ENCODE measurements at places on chromosomes 2 and 18.

DNA sequence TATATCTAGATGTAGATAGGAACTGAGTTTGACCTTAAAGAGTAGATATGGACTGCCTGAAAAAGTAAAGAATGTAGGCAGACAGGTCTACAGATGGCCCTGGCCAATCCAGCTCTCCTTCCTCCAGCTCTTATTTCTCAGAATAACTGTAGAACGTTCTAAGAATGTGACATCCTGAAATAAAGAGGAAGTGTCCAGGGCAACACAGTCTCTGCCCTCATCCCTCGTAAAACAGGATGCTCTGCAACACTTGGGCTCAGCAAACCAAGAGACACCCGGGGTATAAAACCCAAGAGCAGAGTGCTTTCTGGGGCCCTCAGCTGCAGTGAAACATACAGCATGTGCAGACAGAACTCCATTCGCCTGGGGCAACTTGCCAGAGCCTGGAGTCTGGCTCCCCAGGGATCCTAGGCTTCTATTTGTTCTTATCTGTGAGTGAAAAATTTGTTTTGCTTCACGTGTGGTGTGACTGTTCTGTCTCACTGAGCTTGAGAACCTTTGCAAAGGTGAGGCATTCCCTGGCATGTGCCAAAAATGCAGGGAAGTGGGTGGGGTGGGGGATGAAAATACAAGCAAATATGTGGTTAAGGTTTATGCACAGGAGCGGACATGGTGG is 401.0 kb downstream of the SETBP1 start:
- no peak for DNase-seq

GRCh38 chr2:60796573-60797509 is 40.8 kb downstream of the PAPOLG start:
- DNase-seq: no peak

GRCh38 chr2:174753038-174753633 is 11.1 kb downstream of the CHRNA1 start:
- no peak for DNase-seq

DNA sequence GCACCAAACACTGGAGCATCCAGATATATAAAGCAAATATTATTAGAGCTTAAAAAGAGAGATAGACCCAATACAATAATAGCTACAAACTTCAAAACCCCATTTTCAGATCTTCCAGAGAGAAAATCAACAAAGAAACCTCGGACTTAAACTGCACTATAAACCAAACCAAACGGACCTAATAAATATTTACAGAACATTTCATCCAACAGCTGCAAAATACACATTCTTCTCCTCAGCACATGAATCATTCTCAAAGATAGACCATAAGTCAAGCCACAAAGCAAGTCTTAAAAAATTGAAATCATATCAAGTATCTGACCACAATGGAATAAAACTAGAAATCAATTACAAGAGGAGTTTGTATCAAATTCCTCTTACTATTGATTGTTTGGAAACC is 140.2 kb upstream of the OTOS start:
- DNase-seq: no peak

- no peak for DNase-seq
Observed at GRCh38 chr2:201942531-201942930, 91.1 kb upstream of the FZD7 start.

- DNase-seq: no peak
Observed at GRCh38 chr2:43332653-43333052, 106.2 kb upstream of the ZFP36L2 start.

GRCh38 chr2:68789603-68790002 is 55.0 kb downstream of the ARHGAP25 start:
- DNase-seq: no peak

DNA sequence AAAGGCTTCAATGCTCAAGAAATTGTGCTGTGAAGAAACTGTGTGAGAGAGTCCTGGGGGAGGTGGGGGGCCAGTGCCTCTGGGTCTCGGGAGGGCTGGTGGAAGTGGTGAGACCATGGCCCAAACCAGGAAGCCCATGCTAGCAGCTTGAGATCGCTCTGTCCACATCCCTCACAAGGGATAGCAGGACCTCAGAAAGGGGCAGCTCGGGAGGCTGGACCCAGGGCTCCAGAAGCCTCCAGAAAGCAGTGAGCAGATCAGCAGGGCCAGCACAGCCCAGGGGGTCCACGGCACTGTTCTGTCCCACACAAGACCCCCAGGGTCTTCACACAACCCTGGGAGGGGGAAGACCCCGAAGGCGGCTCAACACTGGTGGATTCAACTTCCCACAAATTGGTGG is 24.1 kb downstream of the ST8SIA5 start:
- no peak for DNase-seq

GRCh38 chr2:148875387-148876051 is 492 bp downstream of the KIF5C start:
- DNase-seq: no peak

DNA sequence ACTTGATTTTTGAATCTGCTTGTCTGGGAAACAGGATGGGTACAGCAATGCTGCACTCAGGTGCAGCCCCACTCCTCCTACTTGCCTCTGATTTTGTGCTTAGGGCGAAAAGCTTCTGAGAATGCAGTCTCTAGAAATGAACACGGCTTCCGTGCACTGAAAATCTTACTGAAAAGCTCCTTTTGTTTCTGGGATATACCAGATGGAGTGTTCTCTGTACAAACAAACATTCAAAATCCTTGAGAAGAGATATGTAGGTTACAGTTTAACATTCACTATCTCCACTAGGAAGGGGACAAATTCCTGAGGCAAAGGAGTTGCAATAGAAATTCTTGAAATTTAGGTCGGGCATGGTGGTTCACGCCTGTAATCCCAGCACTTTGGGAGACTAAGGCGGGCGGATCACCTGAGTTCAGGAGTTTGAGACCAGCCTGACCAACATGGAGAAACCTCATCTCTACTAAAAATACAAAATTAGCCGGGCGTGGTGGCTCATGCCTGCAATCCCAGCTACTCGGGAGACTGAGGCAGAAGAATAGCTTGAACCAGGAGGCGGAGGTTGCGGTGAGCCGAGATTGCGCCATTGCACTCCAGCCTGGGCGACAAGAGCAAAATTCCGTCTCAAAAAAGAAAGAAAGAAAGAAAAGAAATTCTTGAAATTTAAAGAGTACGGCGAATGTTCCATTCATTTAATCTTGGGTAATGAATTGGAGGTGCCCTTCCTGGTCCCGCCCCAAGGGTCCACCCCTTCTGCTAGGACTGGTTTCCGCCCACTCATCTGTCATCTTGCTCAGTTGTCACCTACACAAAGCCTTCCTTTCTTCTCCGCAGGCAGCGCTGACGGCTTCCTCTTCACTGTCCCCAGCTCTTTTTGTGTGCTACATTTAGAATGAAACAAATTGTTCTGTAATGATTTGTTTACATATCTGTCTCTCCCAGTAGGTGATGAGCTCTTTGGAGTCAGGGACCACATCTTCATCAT is 92.4 kb downstream of the SOCS6 start:
- no peak for DNase-seq

DNA sequence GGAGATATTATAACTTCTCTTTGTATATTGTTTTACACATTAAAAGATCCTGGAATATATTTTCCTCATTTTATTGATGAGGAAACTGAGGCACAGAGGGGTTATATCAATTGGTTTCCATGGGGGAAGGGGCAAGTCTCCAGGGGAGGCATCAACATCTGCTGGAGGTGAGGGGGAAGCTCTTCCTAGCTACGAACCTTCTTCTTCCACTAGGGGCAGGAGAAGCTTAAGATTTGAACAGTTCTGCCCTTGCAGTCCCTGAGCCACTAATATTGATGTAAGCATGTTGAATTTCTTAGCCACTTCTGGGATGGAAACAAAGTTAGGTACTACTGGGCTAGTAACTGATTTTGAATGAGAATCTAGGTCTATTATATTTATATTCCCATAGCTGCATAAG is 140.1 kb upstream of the AQP4 start:
- no peak for DNase-seq

DNA sequence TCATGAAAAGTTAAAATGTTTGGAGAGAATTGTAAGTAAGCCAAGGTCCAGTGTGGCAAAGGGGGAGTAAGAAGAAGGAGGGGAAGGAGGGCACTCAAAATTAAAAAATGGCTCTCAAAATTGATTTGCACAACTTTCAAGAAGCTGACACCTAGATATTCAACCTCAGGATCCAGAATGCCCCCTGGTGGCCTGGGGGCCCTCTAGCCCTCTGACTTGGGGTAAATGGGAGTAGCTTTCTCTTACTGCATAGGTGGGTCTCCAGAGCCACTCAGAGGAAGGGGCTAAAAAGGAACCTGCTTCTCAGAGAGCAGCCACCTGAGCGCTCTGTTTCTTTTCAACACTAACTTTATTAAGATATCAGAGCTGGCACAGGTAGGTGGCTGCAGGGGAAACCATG is 968.5 kb downstream of the BCL11A start:
- no peak for DNase-seq

GRCh38 chr2:6913415-6914157 is 3.6 kb upstream of the RNF144A start:
- DNase-seq: no peak

DNA sequence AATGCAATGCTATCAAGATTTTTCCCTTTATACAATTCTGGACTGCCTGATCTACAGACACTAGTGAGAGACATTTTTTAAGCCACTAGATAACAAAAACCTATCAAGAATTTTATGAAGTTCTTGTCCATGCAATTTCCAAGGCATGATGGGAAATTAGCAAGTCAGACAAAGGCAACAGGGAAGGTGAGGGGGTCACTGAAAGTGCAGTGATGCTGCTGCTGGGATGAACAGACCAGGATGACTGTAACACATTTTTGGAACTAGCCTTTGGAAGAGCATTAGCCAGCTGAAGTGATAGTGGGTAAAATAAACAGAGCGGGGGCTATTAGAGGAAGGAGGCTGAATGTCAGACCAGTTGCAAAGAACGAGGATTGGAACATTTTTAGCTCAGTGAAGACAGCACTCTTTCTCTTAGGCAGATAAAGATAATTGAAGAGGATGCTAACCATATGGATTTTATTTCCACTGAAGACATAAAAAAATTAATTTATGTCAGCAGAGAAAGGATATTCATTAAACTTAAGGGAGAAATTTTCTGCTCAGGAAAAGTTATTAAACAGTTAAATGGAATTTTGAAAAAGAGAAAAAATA is 17.9 kb downstream of the NRXN1 start:
- no peak for DNase-seq

DNA sequence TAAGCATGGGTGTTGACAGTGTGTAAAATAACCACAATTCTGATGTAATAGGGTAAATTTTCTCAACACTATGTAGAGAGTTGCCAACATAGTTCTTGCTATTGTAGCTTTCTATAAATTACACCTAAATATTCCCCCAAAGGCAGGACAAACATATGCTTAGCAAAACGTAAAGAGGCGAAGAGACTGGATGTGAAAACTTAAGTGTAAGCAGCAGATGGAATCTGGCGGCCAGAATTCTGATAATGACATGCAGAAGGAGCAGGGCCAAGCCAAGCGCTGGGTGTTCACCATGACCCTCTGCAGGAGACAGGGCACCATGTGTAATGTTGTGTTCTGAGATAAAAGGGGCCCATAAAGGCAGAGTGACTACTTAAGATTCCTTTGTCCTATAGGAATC is 105.2 kb upstream of the ZNF521 start:
- DNase-seq: no peak

GRCh38 chr2:31354837-31355236 is 59.7 kb downstream of the XDH start:
- DNase-seq: no peak

DNA sequence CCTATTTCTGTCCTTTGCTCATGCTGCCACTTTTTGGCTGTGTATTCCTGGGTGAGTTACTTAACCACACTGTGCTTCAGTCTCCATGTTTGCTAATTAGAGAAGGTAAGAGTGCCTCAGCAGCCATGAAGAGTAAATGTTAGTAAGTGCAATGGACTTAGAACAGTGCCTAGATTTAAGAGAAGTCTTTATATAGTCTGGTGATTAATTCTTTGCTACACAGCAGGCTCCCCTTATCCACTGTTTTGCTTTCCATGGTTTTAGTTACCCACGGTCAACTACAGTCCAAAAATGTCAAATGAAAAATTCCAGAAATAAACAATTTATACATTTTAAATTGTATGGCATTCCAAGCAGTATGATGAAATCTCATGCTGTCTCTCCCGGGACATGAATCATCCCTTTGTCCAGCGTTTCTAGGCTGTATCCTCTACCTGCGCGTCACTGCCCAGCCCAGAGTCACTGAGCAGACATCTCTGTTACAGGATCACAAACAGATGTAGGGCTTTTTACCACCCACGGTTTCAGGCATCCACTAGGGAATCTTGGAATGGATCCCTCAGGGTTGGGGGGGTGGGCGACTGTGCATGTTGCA is 91.0 kb downstream of the CTIF start:
- peak; percentile 57 for DNase-seq

GRCh38 chr2:174762464-174762863 is 1.8 kb downstream of the CHRNA1 start:
- no peak for DNase-seq

DNA sequence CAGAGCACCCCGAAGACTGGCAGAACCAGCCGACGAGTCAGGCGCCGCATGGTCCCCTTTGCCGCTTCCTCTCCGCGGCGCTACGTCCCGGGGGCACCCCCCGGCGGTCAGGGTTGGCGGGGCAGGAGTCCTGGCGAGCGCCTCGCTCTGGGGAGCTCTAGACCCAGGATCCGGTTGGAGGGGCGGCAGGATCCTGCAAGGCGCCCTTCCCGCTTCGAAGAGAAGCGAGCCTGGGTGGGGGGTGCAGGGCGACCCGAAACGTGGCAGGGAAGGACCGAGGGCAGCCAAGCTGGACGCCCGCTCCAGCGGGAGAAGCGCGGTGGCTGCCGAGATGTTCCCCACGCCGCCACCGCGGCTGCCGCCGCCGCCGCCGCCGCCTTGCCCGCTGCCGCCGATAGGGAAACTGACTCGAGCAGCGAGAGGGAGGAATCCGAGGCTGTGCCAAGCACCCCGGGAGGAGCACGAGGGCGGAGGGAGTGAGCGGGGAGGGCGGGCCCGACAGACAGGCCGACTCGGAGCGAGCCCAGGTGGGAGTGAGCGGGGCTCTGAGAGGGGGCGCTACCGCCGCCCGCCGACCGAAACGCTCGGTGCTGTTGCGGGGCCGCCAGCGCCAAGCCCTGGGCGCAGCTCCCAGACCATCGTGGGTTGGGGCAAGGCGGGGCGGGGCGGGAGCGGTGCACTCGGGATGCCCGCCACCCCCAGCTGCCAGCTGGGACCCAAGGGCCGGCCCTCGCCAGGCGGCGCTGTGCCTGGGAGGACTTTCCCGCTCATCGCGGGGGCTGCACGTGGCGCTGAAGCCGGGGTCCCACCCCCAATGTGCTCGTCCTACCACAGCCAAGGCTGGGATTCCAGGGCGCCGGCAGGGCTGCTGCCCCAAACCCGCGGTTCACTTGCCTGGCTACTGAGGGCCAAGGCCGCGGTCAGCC is at the start of gene GALNT14:
Gene GALNT14, minus strand, starts transcription at position 404 of the 926 bp plus-strand sequence. Its CDS starts 354 bp downstream, at position 50.
- DNase-seq: peak; percentile 11
